Keratinocyte (primary cell): ENCODE measurements at places on chromosomes 4 and X. TPM values are rescaled to one million over a fixed set of nuclear protein-coding genes. Genes with fewer than 3 reads are reported as not detected.
A peak's percentile ranks its signal among the peaks of the same experiment; 100 is the strongest.

- H3K27me3 ChIP-seq = no peaks in the 10 kb centered on the region
- no peak for DNase-seq
Observed at GRCh38 chr4:110412354-110413065, 63.4 kb upstream of the ENPEP start.

TIMP1 gene
- 151 to 328 TPM (median 162 TPM) in 3 replicates for polyA plus RNA-seq

DNA sequence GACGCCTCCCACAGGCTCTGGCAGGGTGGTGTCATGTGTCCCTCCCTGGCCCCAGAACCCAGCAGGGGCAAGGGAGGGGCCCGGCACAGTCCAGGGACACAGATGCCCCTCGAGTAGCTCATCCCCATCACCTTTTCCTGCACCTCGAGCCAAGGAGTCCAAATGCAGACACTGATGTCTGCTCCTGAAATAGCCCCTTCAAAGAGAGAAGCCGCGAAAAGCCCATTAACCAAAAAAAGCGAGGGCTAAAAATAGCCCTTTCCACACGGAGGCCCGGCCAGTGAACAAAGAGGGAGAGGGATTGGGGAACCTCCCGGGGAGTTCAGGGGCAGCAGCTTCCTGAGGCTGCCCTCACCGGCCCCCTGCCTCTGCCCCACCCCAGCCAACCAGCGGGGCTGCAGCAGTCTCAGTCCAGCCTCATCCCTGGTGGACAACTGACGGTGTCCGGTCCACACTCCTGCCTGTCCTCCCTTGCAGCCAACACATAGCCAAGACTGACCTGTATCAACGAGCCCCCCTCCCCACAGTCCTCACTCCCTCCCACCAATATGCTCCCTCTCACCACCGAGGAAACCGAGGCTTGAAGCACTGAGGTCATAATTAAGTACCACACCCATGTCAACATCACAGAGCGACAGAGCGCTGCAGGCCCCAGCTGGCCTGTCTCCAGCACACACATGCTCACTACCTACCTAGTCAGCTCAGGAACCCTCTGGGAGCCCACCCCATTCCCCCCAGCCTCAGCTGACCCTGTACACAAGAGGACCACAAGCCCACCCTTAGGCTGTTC lies 23.9 kb downstream of the WDR1 start:
- H3K4me3 ChIP-seq = no peak overlapping the region
- DNase-seq = no peak
- peaks cover 72% of the 10 kb centered on the region for H3K4me1 ChIP-seq
- H3K36me3 ChIP-seq = peaks cover 53% of the 10 kb centered on the region
- peak overlapping the region; percentile 13 for H3K27ac ChIP-seq
- no peaks in the 10 kb centered on the region for H3K27me3 ChIP-seq

TEX13C gene
- polyA plus RNA-seq = not detected in 3 replicates

DNA sequence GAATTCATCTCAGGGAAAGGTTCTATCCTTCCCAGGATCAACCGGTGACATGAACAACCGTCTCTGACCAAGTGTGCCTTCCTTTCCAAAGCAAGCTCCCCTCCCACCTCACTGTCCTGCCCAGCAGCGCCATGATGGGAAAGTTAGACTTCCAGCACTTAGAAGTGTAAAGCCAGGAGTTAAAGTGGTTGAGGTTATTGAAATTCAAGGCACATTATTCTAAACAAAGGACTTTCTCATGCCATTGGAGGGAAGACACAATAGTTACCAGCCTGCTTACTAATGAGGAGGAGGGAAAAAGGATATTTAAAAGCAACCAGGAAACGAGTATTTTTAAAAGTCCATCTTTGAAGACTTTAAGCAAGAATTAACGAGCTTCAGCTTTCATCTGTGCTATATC lies 96.8 kb downstream of the NSUN7 start:
- H3K4me1 ChIP-seq = peaks cover 4% of the 10 kb centered on the region
- H3K27me3 ChIP-seq = no peaks in the 10 kb centered on the region
- no peak for DNase-seq
- no peak overlapping the region for H3K4me3 ChIP-seq

DNA sequence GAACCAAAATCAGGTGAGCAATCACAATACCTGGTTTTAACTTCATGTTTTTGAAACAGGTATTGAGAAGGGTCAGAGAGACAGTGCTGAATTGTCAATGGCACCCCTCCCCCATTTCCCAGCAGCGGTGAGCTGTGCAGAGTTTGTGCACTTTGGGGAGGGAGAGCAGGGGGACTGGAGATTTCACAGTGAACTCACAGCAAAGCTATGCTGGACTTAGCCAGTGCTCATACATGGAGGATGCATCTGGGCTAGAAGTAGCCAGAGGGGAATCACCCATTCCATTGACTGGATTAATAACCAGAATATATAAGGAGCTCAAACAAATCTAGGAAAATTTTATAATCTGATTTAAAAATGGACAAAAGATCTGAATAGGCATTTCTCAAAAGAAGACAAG lies 612.6 kb downstream of the STPG2 start:
- DNase-seq = no peak
- H3K4me3 ChIP-seq = no peak overlapping the region
- H3K27ac ChIP-seq = no peak overlapping the region

EVC2 gene
- 1.1 to 1.7 TPM (median 1.1 TPM) in 3 replicates for polyA plus RNA-seq

HMGN5 gene
- polyA plus RNA-seq = 1.7 to 2.2 TPM (median 1.9 TPM) in 3 replicates

- H3K36me3 ChIP-seq = no peaks in the 10 kb centered on the region
- no peak overlapping the region for H3K4me3 ChIP-seq
- no peak for DNase-seq
- no peaks in the 10 kb centered on the region for H3K27me3 ChIP-seq
Observed at GRCh38 chr4:104901438-104901837, 245.2 kb upstream of the TET2 start.

DNA sequence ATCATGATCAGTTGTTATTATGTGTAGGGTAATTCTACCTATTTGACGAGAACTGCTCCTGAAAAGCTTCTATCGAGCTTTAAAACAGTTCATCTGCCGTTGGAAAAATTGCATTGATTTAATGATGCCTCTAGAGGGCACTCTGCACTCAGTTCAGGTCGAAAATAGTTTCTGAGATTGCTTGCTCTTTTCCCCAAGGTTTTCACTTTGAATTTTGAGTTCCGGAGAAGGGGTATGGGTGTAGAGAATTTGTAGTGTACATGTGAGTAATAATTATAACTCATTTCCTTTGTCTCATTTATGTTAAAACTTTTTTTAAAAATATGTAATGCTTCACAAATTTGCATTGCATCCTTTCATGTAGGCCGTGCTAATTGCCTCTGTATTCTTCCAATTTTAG lies 28.4 kb upstream of the TNIP3 start:
- no peak overlapping the region for H3K27ac ChIP-seq
- no peaks in the 10 kb centered on the region for H3K36me3 ChIP-seq
- H3K4me3 ChIP-seq = no peak overlapping the region
- DNase-seq = no peak

DNA sequence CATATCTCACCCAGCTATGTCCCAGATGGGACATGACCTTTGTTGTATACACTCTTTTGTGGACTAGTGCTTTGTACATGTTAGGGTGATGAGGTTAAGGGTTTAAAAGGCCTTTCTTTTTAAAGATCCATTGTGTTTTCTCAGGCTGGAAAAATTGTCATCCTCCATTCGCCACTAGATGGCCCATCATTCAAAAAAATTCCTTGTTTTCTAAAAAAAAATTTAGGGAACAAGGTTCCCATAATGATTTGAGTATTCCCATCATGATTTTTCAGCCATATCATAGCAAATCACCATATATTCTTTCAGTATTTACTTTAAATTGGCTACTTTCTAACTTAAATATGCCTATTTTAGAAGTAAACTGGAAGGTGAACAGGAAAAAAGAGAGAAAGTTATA lies 91.9 kb upstream of the TMEM164 start:
- H3K4me3 ChIP-seq = no peak overlapping the region
- H3K4me1 ChIP-seq = no peaks in the 10 kb centered on the region
- H3K36me3 ChIP-seq = no peaks in the 10 kb centered on the region
- no peak for DNase-seq
- H3K27me3 ChIP-seq = no peaks in the 10 kb centered on the region

HPGDS gene
- polyA plus RNA-seq = not detected in 3 replicates

DNA sequence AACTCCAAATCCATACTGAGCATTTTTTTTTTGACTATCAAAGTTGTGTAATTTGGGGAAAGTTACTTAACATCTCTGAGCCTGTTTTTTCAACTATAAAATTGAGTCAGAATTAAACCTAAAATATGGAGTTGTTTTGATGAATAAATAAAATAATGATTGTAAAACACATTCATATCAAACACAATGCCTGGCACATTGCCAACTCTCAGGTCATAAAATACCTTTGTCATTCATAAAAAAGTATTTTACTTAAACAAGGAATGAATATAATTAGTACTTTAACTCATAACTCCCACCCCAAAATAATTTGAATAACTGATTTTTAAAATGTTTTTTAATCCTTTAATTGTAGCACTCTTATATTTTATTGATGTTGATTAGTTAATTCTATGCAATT lies 3.8 kb upstream of the GPR174 start:
- no peaks in the 10 kb centered on the region for H3K4me1 ChIP-seq
- H3K27ac ChIP-seq = no peak overlapping the region
- H3K36me3 ChIP-seq = no peaks in the 10 kb centered on the region
- no peak overlapping the region for H3K4me3 ChIP-seq
- no peaks in the 10 kb centered on the region for H3K27me3 ChIP-seq

- no peak for DNase-seq
- peaks cover 14% of the 10 kb centered on the region for H3K4me1 ChIP-seq
- H3K27ac ChIP-seq = no peak overlapping the region
- H3K27me3 ChIP-seq = no peaks in the 10 kb centered on the region
Observed at GRCh38 chr4:25178838-25179261, 18.6 kb upstream of the SEPSECS start.

- H3K4me1 ChIP-seq = peaks cover 12% of the 10 kb centered on the region
- H3K27me3 ChIP-seq = no peaks in the 10 kb centered on the region
- DNase-seq = peak; percentile 7
- H3K27ac ChIP-seq = peak overlapping the region; percentile 79
Observed at GRCh38 chr4:153223930-153224329, 19.7 kb downstream of the TRIM2 start.

DNA sequence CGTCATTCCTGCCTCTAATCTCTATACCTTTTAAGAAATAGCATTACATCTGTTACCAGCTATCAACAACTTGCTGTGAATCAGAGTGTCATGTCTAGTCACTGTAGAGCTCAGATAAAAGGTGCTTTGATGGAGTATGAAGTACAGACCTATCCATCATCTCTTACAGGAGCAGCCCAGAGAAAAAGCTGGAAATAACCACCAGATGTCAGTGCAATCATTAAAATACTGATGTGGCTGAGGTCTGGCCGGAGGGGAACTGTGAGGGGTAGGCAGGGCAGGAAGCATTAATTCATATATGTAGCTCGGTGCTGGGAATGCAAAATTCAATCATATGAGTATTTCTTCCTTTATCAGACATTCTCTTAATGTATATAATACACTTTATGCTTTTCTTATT lies 100.6 kb downstream of the AKAP4 start:
- H3K27ac ChIP-seq = no peak overlapping the region
- no peaks in the 10 kb centered on the region for H3K27me3 ChIP-seq
- DNase-seq = no peak
- H3K4me3 ChIP-seq = no peak overlapping the region
- H3K36me3 ChIP-seq = no peaks in the 10 kb centered on the region

ENPEP gene
- polyA plus RNA-seq = not detected in 3 replicates

GRCh38 chrX:1207496-1208025 lies 4.9 kb downstream of the CRLF2 start:
- no peak for DNase-seq
- H3K4me3 ChIP-seq = no peak overlapping the region
- no peaks in the 10 kb centered on the region for H3K27me3 ChIP-seq
- H3K36me3 ChIP-seq = no peaks in the 10 kb centered on the region
- no peak overlapping the region for H3K27ac ChIP-seq

SPANXA1 gene
- not detected in 3 replicates for polyA plus RNA-seq

TRMT44 gene
- polyA plus RNA-seq = 6.0 to 9.2 TPM (median 8.8 TPM) in 3 replicates

- H3K4me1 ChIP-seq = no peaks in the 10 kb centered on the region
- no peak for DNase-seq
Observed at GRCh38 chr4:150264595-150265161, 186.4 kb downstream of the DCLK2 start.

DNA sequence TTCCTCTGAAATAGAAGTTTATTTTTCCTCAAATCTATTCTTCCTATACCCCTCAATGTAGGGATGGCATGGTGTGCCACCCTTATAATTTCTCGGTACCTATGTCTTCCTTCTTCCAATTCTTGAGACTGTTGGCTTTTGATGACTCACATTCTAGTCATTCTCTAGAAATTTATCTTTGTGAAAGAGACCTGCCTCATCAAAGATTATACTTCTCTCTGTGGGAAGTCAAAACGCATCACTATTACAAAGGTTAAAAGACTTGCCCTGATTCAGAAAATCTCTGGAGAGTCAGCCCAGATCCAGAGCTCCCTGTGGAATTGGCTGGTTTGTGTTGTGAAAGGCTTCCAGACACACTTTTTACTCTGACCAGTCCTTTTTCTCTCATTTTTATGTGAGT lies 65.9 kb upstream of the FSTL5 start:
- H3K27ac ChIP-seq = no peak overlapping the region
- DNase-seq = no peak
- no peak overlapping the region for H3K4me3 ChIP-seq
- no peaks in the 10 kb centered on the region for H3K27me3 ChIP-seq

DNA sequence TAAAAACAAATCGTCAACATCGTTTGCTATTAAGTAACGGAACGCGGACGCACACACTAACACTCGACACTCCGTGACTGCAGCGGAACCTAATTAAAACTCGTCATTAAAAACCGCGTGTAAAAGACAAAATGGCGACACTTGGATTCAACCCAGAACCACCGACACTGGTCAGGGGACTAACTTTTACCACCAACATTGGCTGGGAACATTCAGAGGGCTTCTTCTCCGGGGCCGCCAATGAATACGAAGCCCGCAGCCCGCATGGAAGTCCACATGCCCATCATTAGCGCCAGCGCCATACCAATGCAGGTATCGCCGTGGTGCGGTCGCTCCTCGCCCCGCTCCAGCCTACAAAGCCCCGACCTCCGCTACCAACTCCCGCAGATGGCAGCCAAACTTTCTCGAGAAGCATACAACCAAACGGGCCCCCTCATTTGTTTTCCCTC lies 498 bp downstream of the RBMX start:
- H3K27me3 ChIP-seq = no peaks in the 10 kb centered on the region
- no peak for DNase-seq
- H3K4me3 ChIP-seq = peak overlapping the region; percentile 51

DNA sequence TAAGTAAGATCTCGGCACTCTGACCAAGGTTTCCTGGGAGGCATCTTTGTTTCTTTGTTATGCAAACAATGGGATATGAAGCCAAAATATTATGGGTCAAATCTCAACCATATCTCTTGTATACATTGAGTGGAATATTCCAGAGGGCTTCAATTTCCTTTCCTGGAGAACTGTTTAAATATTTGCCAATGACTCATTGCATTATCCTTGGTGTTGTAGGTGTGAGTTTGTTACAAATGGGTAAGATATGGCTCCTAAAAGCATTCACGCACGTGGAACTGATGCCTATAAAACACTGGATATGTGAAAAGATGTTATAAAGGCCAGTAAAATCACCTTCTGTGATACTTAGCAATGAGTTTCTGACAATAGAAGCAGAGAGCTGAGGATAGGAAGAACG lies 150.5 kb upstream of the WDR1 start:
- H3K4me1 ChIP-seq = peaks cover 9% of the 10 kb centered on the region
- no peak overlapping the region for H3K4me3 ChIP-seq
- H3K27me3 ChIP-seq = no peaks in the 10 kb centered on the region
- H3K27ac ChIP-seq = no peak overlapping the region
- no peak for DNase-seq

CTAG2 gene
- polyA plus RNA-seq = not detected in 3 replicates
